ENCODE measurements at places on chromosomes 5 and 9.

DNA sequence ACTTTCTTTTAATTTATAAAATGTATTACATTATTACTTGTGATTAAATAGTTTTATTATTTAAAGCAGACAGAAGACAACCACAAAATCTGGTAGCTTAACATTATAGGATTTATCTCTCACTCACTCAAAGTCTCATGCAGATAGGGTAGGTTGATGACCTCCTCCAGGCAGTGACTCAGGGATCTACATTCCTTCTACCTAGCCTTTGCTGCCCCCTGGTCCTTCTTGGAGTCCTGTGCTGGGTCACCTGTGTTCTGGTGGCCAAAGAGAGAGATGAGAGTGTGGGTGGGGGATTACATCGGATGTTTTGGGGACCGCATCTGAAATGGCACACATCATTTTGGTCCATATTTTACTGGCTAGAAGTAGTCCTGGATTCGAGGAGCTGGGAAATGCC lies 95.7 kb upstream of the CTSL start:
- no peak for DNase-seq

DNA sequence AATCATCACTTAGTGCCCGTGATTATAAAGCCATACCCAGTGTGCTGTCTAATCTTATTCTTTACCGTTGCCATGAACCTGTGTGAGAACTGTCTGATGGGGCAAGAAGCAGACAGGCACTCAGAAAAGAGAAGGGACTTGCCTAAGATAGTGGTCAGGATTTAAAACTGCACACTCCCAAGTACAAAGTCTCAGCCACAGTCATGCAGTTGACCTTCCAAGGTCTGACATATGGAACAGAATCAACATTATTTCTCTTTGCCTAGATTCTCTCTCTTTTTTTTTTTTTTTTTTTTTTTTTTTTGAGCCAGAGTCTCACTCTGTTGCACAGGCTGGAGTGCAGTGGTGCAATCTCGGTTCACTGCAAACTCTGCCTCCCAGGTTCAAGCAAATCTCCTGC lies 1.9 kb upstream of the PPP2CA start:
- DNase-seq, result no peak

GRCh38 chr5:157855404-157855994 lies 3.4 kb downstream of the CLINT1 start:
- DNase-seq, result peak; percentile 18

DNA sequence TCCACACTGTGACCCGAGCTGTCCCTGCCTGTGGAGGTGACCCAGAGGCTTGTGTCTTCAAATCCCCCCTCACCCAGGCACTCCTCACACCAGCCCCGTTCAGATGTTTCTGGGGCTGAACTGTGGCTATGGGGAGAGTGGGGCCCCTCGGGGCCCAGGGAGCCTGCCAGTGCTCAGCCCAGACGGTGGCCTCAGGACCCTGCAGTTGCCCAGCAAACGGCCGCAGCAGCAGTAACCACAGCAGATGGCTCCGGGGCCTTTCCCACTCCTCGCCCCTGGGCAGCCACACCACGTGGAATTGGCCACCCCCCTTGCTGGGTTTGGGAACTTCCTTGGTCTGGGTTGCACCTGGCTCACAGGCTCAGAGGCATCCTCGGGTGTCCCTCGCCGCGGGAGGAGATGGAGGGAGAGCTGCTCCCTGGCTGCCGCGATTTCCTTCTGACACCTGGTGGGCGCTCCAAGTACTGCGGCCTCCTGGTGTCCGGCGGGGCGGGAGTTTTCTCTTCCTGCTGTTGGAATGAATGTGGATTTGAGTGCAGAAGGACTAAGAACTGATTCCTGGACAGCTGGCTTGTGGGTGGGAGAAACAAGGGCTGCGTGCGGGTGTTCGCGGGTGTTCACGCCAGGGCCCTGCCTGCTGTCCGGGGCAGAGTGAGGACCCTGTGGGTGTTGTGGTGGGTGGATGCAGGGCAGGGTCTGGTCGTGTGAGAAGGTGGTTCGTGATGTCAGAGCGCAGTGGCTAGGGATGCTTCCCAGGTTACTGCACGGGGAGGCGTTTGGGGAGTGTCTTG lies 97.5 kb downstream of the COL5A1 start:
- DNase-seq, result no peak

DNA sequence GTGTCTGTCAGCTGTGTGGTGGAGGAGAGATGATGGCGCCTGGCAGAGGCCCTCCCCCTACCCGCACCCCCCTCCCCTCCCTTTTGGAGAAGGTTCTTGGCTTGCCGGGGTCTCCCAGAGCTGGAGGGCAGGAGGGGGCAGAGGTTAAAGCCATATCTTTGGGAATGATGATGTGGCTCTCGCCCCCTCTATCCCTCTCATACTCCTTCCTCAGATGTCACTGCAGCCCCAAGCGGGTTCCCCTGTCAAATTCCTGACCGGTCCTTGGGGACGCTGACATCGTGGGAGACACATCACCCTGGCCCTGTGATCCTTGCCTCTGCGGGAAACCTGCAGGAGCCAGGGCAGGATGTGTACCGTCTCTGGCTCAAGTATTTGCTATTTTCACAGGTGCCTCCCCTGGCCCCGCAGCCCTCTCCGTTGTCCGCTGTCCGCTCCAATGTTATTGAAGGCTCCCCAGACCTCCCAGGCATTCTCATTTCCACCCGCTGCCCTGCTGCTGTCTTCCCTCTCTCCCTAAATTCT lies 109.5 kb downstream of the FOXD1 start:
- DNase-seq, result no peak

DNA sequence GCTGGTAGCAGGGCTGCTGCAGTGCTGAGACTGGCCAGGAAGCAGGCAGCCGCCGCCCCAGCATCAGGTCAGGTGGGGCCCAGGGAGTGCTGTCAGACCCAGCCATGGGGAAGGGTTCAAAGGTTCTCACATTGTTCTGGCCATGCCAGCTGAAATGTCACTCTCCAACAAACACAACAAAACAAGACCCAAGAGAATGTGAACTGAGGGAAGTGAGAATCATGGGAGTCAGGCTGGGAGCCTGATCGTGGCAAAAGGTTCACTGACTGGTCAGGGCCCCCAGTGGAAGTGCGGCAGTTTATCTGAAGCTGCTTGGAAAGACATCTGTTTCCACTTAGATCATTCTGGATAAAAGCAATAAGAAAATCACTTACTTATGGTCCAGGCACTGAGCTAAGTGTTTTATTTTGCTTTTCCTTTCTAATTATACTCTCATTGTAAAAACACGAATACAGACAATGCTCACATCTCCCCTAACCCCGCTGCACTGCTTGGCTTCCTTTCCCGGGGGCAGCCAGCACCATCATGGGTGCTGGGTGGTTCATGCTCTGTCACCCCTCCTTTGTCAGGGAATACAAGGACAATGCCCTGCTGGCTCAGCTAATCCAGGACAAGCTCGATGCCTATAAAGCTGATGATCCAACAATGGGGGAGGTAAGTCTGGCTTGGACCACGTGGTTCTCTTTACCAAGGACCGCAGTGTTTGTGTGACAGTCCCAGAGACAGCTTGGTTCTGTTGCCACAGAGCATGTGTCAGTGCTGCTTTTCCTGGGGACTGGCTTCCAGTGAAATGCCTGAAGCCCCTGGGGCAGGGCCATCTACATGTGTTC lies 41.9 kb upstream of the CFAP157 start:
- DNase-seq, result no peak

- DNase-seq, result no peak
Observed at GRCh38 chr5:32202394-32202793, 28.3 kb upstream of the GOLPH3 start.

DNA sequence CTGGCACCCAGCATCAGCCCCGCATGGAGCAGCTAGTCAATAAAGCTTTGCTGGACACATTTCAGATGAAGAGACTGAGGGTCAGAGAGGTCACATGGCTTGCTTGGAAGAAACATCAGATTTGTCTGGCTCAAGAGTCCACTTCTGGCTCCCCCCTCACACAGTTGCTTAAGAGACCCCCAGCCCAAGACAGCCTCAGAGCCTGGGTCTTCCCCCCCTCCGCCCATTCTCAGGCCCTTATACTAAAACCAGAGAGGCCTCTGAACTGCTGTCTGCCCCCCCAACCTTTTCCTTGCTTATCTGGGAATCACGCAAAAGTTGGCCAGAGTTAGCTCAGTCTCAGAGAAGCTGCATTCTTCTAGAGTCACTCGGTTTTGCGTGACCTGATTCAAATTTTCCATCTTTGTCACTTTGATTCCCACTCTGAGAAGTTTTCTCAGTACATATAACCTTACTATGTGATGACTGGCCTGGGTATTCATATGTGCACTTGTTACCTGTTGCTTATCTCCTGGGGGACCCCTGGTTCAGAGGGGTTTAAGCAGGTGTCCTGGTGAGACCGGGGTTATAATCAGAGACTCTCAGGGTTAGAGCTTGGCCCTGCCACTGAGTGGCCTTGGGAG lies 145.4 kb upstream of the IER5L start:
- no peak for DNase-seq

- no peak for DNase-seq
Observed at GRCh38 chr9:137234758-137235423, 4.2 kb downstream of the SLC34A3 start.

DNA sequence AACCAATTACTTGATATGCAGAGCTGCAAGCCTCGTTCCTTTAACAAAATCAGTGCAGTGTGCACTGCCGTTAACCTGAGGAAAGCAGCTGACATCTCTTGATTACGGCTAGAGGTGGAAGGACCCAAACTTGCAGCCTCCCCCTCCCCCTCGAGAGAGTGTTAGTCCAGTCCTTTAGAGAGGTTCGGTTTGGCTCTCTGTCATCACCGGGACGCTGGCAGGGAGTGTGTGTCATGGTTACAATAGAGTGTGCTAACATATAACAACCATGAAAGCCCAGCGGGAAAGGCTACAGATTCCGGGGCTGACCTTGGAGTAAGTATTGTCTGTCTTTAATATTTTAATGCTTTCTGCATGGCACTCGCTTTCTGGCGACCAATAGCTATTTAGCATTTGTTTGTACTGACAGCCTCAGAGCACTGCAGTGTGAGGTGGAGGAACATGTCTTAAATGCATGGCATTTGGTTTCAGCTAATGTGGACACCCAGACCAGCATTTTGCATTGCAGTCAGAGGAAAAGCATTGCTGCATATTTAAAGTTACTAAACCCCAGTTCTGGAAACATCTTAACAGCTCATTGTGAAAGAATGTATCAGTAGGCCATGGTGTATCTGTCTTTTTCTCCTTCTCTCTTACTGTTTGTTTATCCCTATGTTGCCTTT lies 237.5 kb downstream of the CD180 start:
- no peak for DNase-seq

- no peak for DNase-seq
Observed at GRCh38 chr9:137968235-137968634, 90.7 kb downstream of the CACNA1B start.

DNA sequence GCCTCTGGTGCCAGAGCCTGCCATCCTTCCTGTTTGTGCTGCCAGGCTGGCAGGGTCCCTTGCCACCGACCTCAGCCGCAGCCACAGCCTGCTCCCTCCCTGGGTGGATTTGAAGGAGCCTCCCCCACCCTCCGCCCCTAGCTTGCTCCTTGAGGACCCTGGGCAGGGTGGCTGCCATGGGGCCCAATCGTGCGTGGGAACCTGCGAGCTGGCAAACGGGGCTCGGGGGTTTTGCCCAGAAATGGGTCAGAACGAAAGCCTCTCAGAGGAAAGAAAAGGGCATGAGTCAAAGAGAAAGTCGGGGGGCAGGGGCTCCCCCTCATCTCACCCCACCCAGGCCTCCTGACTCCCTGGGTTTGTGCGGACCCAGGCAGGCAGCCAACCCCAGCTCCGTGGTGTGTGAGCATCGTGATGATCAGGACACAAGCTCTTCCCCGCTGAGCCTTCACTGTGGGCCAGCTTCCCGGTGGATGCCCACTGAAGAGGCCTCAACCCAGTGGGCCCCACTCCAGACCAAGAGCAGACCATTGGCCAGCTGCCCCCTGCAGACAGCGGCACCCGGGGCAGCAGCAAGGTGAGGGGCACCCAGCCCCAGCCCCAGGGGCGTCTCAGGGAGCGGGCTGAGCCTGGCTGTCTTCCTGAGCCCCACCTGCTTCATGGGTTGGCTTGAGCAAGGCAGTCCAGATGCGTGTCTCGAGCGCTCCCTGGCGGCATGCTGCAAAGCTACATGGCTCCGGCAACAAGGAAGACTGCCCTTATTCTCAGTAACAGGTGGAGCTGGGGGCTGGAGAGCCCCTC lies 3.0 kb upstream of the FUT7 start:
- DNase-seq, result peak; percentile 85

GRCh38 chr9:120891884-120892747 lies 15.1 kb upstream of the PHF19 start:
- DNase-seq, result no peak

DNA sequence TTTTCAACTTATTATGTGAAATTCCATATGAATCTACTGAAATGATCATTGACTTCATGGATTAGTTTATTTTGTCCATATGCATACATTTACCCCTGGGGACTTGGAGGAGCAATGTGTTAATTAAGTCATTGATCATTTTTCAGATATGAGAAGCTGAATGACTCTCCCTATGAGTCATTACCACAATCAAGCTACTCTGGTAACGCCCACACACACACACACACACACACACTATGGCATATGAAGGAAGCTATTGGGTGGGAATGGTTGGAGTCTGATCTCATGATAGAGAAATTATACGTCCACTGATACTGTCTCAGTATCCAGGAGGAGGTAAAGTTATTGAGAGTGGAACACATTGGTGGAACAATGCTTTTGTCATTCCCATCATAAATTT lies 528.9 kb downstream of the AGTPBP1 start:
- DNase-seq, result no peak

DNA sequence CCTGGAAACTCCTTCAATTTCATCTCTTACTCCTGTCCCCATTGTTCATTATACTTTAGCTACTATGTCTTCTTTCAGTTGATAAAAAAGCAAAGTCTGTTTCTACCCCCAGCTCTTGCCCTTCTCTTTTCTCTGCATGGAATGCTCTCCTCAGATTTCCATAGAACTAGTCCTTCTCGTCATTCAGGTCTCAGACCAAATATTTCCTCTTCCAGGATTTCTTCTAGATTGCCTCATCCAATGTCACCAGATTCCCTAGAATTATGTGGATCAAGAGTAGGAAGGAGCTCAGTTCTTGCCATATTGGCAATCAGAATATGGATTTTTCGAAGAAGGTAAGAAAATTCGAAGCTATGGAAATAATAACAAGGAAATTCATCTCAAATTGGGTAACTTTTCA lies 176.1 kb downstream of the GABRG2 start:
- DNase-seq, result no peak

- no peak for DNase-seq
Observed at GRCh38 chr5:170168002-170168401, 62.3 kb downstream of the FOXI1 start.

GRCh38 chr5:72511366-72511765 lies 4.2 kb upstream of the ZNF366 start:
- no peak for DNase-seq

DNA sequence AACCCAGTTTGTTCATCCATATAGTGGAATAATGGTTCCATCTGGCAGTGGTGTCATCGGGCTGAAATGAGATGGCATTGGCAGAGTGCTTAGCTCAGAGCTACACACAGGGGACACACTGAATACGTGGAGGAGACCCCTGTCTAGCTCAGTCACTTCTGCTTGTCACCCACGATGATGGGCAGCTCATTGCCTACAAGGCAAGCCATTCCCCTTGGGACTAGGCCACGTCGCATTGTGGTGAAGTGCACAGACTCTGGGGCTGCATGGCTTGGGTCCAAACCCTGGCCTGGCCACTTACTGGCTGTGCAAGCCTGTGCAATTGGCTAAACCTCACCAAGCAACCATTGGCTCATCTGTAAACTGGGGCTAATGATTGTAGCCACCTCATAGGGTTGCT lies 3.2 kb upstream of the FBP1 start:
- no peak for DNase-seq

- DNase-seq, result no peak
Observed at GRCh38 chr9:91154686-91155085, 207.0 kb downstream of the AUH start.
